ENCODE measurements at places on chromosomes 16 and 17.

DNA sequence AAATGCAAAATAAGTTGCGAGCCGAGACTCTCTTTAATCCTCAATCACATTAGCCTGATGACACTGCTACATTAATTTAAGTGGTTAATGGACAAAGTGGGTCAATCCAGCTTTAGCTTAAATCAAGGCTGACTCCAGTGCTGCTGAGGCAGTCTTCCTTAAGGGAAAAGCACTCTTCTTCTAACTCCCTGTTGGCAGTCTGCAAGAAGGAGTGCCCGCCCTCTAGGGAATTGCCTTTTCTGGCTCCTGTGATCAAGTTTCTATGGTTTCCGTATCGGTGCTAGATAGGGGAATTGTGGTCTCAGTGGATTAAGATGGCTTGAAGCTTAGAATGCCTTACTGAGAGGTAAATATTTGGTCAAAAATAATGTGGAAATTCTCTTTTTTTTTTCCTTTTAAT lies 41.0 kb downstream of the HS3ST3B1 start:
- no peak for DNase-seq

DNA sequence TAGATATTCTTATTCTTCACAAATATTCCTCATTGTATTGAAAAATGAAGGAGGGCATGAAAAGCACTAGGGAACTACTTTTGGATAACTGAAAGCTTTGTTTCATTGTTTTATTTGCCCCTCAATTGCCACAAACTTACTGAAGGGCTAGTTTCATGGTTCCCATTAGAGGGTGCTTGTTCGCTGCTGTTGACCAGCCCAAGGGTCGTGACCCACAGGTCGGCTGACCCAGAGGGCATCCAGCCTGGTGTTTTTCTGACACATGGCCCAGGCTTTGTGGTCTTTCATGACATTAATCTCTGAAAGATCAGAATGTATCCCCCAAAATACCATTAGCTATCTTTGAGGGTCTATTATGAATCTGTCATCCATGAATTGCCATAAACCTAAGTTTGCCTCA lies 30.0 kb downstream of the DGKE start:
- DNase-seq, result no peak

GRCh38 chr17:81648707-81649085 lies 7.6 kb downstream of the PDE6G start:
- peak; percentile 57 for DNase-seq

- no peak for DNase-seq
These were observed 2.6 kb downstream of the WSB1 start for GRCh38 chr17:27296428-27296979.

GRCh38 chr17:57186226-57187019 lies 69.9 kb upstream of the MSI2 start:
- DNase-seq, result peak; percentile 13

- DNase-seq, result no peak
These were observed 892 bp downstream of the RBFOX3 start for GRCh38 chr17:79609673-79610645.

- DNase-seq, result peak; percentile 28
These were observed 104.6 kb downstream of the SEC14L1 start for GRCh38 chr17:77245162-77245926.

DNA sequence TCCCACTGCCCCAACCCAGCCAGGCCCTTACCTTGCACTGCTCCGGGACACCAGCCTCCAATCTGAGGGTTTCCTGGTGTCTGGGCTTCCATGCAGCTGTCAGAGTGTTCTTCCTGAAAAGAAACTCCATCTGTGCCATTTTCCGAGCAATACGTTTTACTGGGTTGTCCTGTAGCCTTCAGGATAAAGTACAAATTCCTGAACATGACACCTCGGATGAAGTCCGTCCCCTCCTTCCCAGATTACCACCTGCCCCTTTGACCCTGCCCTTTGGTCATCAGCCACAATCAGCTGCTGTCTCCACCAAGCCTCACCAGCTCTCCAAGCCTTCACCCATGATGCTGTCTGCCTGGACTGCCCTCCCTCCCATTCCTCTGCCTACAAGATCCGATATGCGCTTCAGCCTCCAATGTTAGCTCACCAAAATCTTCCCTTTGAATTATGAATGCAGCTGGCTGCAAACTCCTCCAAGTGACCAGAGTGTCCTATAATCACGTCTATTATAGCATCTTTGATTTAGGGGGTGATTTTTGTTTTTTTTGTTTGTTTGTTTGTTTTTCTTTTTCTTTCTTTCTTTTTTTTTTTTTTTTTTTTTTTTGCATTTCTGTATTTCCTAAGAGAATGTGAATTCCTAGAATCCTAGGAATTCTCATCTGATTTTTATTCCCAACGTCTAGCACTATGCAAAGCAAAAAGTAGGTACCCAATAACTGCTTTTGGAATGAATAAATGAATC lies 60.6 kb upstream of the KIFC3 start:
- DNase-seq, result no peak

DNA sequence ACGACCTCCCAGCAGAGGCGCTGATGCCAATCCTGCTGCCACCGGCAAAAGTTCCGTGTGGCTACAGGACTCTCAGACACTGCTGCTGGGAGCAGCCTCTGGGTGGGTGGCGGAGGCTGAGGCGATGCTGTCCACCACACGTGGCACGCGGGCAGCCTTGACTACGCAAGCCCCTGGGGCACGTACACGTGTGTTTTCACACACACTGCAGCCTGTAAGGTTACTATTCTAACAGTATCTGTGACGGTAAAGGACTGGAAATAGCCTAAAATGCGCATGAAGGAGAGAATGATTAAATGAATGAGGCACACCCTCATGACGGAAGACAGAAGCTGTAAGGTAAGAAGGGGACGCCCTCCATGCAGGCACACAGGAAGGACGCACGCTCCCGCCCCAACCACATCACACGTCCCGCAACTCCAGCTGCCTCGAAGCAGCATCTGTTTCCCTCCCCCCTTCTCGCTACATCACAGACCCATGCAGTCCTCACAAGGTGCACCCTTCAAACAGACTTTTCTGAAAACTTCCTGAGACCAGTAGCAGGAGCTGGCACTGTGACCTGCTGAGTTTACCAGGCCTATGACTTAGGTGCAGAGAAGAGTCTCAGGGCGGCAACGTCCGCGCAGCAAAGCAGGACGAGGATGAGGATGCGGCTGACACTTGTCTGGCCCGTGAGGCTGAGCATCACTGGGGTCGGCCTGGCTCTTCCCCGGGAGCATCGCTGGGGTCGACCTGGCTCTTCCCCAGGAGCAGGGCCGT lies 28.7 kb upstream of the FASN start:
- no peak for DNase-seq

GRCh38 chr16:3542601-3543373 lies 34.4 kb downstream of the NLRC3 start:
- no peak for DNase-seq

GRCh38 chr16:89475144-89475543 lies 15.2 kb downstream of the ANKRD11 start:
- DNase-seq, result no peak

DNA sequence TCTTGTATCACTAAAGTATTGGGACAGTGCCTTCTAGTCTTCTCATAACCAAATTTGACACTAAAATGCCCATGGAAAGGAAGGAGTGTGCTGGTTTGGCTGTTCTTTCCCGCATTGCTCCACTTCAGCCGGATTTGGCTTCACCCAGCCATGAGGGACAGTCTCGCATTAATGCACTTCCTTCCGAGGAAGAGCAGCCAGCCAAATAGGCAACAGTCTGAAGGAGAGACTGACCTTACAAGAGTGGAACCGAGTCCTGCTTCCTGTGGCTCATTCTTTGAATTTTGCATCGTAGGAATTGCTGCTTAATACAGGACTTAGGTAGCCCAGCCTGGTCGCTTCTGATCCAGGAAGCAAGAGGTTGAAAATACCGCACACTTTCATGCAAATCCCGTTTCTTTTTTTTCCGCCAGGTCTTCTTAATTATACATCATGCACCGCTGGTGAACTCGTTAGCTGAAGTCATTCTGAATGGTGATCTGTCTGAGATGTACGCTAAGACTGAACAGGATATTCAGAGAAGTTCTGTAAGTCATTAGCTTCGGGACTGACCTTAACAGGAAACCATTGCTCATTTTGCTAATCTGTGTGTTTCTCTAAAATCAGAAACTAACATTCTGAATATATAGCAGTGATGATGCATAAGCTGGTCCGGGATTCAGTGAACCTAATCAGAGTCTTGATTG lies 38.2 kb downstream of the CLEC16A start:
- no peak for DNase-seq

- no peak for DNase-seq
These were observed 358.7 kb downstream of the HS3ST4 start for GRCh38 chr16:26050472-26050871.

GRCh38 chr16:27726621-27727261 lies 176.8 kb downstream of the KATNIP start:
- DNase-seq, result peak; percentile 44

DNA sequence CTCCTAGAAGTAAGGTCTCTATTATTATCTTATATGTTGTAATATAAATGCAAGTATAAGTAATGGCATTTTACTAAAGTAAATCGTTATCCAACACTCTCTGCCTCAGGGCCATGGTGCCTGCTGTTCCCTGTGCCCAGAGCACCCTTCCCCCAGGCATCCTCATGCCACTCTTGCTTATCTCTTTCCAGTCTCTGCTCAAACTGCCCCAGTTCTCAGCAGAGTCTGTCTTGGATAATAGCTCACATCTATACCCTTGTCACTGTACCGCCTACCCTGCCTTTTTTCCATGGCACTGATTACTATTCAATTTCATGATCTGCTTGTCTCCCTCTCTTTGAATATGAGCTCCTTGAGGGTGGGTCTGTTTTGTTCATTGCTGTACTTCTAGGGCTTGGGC lies 31.7 kb downstream of the CDH1 start:
- no peak for DNase-seq

DNA sequence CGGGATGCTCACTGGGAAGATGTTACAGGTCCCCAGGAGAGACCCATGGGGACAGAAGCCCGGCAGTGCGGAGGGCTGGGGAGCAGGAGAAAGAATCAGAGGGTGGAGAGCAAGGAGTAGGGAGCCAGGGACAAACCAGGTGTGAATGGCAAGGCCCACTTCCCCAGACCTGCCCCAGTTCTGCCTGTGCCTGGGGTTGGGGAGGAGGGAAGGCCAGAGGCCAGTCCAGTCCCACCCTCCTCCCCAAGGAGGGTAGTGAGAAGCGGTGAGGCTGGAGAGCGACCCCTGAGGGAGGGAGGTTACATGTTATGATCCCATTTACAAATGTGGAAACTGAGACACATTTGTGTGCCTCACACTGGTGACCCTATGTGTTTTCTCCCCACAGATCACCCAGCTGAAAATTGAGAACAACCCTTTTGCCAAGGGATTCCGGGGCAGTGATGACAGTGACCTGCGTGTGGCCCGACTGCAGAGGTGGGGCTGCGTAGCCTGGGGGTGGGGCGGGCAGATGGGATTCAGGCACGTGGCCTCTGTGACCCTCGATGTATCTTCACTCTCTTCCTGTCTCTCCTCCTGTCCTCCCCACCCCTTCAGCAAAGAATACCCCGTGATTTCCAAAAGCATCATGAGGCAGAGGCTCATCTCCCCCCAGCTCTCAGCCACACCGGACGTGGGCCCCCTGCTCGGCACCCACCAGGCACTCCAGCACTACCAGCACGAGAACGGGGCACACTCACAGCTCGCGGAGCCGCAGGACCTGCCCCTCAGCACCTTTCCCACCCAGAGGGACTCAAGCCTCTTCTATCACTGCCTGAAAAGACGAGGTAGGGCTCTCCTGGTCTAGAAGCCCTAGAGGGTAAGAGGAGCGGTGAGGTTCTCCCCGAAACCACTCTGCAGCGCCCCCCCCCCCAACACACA lies 27.5 kb downstream of the TBX4 start:
- DNase-seq, result no peak

DNA sequence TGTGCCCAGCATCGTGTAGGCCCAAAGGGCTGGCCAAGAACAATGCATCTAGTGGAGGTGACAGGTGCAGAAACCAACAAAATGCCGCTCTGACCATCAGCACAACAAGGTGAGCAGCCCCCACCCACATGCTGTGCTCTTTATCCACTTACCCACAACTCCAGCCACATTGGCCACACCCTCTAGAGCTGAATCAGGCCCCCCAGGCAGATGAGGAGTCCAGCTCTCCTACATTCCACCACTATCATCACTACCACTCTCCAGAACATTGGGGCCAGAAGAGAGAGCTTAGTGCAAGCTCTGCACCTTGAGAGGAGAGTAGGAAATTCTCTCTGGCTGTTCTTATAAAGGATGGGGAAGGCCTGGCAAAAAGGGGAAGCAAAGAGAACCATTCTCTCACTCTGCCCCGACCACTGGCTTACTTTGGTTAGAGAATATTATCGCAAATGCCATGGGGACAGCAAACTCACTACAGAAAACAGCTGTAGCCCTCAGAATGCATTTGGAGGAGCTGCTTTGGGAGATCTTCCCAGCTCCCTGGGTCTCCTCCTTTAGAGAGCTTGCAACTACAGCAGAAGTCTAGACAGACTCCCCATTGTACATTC lies 75.0 kb downstream of the TMEM132E start:
- DNase-seq, result no peak

- no peak for DNase-seq
These were observed 68.5 kb upstream of the GSE1 start for GRCh38 chr16:85544668-85545067.

DNA sequence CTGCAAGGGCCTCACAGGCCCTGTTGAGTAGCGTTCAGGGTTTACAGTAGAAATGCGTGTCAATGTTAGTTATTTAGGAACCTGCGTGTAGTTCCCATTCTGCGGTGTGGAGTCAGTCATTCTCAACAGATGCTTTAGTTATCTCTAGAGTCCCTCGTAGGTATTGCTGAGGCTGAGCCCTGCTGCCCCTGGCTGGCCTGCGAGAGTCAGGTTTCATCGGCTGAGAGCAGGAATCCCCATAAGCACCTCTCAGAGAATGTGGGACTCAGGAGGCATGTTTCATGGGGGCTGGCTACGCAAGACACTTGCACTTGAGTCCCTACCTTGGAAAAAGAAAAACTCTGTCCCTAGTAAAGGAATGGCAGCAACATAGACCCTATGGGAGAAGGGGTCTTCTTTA lies 347.5 kb upstream of the ASIC2 start:
- DNase-seq, result no peak

- DNase-seq, result no peak
These were observed 9.3 kb upstream of the SLC16A5 start for GRCh38 chr17:75078284-75079022.
